Neural progenitor cell (in vitro differentiated cells): ENCODE measurements at places on chromosomes 11 and 22. TPM values are rescaled to one million over a fixed set of nuclear protein-coding genes. Genes with fewer than 3 reads are reported as not detected.

Gene HSCB
- total RNA-seq: 19.0 and 29.7 TPM in 2 replicates

Gene CPT1B
- total RNA-seq: 33.9 and 49.6 TPM in 2 replicates

Gene DDX25
- total RNA-seq: 8.9 and 12.4 TPM in 2 replicates

Gene NEFH
- total RNA-seq: 0.31 and 0.43 TPM in 2 replicates

Gene JOSD1
- total RNA-seq: 32.4 and 39.2 TPM in 2 replicates

Gene CHST1
- 0.53 TPM in 1 of 2 replicates, not detected in the other for total RNA-seq

Gene OLFML1
- not detected in 2 replicates for total RNA-seq

DNA sequence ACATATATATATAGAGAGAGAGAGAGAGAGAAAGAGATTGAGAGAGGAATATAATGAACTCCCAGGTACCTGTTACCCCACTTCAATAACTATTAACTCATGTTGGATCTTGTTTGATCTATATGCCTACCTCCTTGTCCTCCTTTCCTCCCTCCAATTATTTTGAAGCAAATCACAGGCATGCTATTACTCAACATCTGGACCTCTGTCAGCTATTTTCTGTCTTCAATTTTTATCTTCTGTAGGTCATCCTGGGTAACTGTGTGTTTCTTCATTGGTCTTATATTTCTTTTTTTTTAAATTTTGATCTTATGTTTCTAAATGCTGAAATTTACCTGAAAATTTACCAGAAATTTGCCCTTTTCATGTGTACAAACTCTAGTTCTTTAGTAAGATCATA lies 24.8 kb downstream of the UVRAG start:
- no peak for DNase-seq

DNA sequence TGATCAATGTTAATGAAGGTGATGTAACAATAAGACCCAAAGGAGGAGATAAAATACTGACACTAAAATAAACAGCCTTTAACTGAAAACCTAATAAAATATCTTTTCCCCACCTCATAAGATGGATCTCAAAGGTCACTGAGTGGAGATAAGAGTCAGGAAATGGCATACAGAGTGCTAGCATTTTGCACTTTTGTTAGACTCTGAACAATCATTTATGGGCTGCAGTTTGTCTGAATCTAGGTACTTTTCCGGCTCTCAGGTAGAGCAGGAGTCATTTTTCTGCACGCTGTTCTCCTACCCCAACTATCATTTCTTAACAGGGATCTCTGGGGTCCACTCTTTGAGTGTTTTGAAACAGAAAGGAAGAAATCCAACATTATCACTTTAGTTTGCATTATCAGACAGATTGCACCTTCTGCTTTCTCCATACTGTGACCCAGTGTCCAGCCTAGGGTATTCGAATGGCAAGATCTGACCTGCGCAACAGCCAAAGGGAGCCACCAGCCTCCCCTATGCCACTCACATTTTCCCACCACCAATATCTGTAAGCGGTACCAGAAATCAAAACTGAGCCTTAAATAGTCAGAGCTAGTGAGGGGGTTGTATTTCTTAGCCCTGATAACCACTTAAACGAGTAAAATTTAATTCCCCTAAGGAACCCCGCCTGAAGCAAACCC lies 863 bp downstream of the SIAE start:
- no peak for DNase-seq

- DNase-seq: peak; percentile 70
These were observed 136.0 kb downstream of the CACNA1I start for GRCh38 chr22:39706376-39707140.

DNA sequence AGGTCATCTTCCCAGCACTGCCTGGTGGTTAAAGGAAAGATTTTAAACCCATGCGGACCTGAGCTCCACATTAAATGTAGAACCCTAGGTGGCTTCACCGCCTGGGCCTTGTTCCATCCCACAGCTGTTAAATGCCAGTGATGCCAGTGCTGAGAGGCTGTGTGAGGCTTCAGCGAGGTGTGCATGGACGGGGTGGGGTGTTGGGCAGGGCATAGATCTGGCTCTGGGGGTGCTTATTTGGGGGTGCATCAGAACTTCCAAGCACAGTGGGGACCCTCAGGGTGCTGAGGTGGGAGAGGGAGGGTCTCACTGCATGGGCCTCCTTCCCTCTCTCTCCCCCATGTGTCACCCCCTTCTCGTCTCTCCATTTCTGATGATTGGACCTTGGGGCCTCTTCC lies 90.1 kb upstream of the B3GAT1 start:
- DNase-seq: no peak

- no peak for DNase-seq
These were observed 3.5 kb downstream of the KLHDC7B start for GRCh38 chr22:50548921-50549790.

DNA sequence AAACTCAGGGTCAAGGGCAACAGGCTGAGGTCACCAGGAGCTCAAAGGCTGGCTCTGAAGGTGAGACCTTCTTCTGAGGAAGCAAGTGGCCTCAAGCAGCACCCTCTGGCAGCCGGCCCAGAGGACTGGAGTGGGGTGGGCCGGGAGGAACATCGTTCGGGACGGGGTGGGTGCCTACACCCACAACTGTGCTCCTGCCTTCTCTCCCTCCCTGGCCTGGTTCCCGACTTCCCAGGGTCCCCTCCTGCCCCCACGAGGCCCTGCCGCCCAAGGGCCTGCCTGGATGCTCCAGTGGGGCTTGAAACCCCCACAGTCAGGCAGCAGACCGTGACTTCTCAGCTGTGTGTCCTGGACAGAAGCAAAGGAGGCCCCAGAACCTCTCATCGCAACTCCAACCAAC lies 195.7 kb downstream of the IGLL1 start:
- no peak for DNase-seq

GRCh38 chr11:29280452-29280851 lies 736.4 kb downstream of the KCNA4 start:
- DNase-seq: no peak

DNA sequence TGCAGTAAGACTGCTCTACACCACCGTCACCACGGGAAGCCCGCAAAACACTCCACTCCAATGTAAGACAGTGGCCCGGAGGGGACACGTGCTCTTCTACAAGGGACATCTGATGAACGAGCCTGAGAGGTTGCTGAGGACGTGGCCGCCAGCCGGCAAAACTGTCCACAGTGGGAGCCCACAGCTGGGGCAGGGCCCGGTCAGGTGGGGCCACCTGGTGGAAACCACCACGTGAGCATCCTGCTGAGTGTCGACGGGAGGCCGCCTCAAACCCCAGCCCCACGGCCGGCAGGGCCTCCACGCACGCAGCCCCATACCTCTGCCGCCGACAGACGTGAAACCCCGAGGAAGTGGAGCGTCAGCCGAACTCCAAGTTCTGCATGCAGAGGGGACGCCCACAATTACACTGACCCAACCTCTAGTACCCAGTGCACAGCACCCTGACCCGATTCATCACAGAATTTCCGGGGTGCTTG lies 42.6 kb downstream of the BRD1 start:
- no peak for DNase-seq

- peak; percentile 70 for DNase-seq
These were observed at the start of gene PGR for GRCh38 chr11:101129203-101129943. TSS of gene PGR (minus strand) at chr11:101129813. CDS start at chr11:101129070, 743 bp downstream.

DNA sequence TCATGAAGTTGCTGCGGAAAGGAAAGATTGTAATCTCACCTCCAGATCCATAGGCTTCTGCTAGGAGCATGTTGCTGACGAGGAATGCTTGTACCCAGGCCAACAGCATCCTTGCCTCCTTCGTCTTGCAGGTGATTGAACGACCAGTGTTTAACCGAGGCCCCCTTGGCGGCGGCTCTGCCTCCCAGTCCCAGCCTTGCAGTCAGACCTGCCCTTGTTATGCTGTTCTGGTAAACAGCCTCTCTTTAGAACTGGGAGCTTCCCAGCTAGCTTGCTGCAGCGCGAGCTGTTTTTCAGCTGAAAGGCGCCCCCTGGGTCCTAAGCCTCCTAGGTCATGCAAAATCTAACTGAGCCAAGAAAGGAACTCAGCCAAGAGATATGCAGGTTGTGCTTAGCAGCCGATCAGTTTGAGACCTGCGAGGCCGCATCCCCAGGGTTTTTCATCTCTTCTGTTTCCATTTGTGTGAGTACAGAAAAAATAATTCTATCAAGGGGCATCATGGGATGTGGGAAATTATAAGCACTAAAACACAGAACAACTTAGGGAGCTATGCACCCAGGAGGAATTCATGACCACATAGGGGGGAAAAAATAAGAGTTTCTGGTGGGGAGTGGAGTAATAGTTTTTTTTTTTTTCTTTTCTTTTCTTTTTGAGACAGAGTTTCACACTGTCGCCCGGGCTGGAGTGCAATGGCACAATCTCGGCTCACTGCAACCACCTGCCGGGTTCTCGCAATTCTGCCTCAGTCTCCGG lies at the start of gene PIK3IP1:
Gene PIK3IP1 (minus strand): TSS at position 253 of the 754 bp plus-strand sequence. CDS start 144 bp downstream, at position 109.
- DNase-seq: peak; percentile 92

GRCh38 chr11:298406-299065 lies 790 bp downstream of the IFITM5 start:
- no peak for DNase-seq

DNA sequence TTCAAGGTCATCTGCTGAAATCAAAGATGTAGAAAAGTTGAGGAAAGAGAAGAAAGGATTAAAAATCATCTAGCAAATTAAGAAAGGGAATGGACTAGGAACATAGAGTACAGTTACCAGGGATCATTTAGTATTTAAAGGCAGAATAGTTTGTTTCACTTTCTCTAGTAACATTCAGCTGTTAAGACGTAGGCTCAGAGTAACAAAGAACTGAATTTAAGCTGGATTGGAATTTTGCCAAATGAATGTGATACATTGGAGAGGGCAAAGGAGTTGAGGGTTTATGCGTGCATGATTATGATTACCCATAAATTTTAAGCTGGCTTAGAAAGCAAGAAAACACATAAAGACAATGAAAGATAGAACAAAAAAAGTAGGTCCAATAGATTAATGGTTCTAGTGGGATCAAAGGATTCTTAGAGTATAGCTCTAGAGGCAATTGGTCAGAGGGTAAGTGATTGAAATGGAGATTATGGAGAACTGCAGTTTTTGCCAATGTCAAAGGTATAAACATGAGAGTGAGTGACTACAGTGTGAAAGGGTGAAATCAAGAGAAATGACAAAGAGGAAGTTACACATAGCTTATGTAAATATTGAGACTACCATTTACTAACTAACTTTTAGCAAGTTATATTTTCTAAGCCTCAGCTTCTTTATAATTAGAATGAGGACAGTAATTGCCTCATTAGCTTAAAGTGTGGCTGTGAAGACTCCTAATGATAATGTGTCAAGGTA lies 190.0 kb downstream of the GRIA4 start:
- DNase-seq: no peak

- DNase-seq: no peak
These were observed 2.2 kb upstream of the VWCE start for GRCh38 chr11:61297341-61297740.

DNA sequence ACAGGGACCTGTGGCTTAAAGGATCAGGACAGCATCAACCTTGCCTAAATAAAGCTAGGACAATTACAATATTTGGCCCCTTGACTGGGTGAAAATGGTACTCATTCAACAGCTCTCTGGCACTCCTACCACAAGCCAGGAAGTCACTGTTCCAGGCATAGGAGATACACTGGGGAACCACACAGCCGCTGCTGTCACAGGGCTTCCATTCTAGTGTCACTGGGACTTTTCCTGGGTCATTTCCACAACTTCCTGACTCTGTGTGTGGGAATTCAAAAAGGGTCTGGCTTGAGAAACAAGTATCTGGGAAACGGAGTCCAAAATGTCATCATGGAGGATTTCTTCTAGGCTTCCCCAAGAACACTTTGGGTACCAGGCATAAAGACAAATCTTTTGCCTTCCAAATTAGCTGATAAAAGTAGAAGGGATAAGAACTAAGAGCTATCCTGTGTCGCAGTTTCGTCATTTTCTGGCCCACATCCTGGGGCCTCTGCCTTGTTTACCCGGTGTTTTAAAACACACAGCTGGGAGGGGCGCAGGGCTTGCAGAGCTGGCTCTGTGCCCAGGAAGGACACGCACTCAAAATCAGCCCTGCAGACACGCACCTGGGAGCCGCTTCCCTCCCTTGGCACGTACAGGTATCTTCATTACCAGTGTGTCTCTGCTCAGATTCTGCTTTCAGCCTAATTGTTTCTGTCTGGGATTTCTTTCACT lies 38.0 kb downstream of the TMEM45B start:
- no peak for DNase-seq

DNA sequence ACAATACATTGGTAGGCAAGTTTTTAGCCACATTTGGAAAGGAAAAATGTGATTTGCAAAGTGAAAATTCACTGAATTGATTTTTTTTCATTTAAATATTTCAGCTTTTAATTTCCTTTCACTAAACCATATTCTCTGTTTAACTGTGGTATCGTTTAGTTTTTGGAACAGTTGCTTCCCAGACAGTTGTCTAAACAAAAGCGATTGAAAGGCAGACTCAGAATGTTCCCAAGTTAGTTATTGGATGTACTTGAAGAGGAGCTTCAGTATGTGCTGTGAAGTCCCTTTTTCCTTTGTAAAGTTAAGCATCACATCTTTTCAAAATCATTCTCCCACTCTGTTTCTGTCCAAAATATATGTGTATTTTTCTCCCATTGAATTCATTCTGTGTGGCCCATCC lies 623.4 kb upstream of the LUZP2 start:
- DNase-seq: no peak

DNA sequence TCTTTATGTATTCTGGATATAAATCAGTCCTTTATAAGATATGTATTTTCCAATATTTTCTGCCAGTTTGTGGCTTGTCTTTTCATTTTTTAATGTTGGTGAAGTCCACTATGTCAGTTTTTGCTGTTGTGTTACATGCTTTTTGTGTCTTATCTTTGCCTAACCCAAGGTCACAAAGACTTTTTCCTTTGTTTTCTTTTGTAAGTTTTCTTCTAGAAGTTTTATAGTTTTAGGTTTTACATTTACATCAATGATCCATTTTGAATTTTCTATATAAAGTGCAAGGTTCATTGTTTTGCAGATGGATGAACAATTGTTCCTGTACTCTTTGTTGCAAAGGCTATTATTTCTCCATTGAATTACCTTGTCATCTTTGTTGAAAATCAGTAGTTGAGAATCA lies 69.3 kb downstream of the UVRAG start:
- DNase-seq: no peak

DNA sequence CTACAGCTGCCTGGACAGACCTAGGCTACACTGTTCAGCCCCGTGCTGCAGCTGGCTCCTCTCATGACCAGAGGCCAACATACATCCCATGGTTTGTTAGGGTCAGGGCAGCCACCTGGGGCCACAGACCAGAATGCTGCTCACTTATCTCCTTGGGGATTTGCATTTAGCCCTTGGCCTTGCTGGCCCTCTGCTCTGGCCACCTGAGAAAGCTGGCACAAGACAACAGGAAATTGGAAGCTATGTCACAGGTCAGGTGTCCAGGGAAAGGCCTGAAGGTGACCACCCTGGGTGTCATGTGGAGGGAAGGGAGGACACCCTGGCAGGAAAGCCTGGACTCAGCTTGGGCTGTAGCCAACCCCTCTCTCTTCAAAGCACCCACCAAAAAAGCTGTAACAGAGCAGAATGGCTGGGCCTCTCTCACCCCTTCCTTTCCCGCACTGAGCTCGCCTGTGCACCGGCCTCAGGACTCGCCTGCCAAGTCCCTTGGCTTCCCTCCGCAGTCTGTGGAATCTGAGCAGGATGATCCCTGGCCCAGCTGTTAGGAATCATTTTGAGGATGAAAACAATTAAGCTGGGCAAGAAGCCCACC lies 86.3 kb downstream of the SNX19 start:
- DNase-seq: no peak
